ENCODE measurements at places on chromosomes 12 and 14.
A peak's percentile ranks its signal among the peaks of the same experiment; 100 is the strongest.

DNA sequence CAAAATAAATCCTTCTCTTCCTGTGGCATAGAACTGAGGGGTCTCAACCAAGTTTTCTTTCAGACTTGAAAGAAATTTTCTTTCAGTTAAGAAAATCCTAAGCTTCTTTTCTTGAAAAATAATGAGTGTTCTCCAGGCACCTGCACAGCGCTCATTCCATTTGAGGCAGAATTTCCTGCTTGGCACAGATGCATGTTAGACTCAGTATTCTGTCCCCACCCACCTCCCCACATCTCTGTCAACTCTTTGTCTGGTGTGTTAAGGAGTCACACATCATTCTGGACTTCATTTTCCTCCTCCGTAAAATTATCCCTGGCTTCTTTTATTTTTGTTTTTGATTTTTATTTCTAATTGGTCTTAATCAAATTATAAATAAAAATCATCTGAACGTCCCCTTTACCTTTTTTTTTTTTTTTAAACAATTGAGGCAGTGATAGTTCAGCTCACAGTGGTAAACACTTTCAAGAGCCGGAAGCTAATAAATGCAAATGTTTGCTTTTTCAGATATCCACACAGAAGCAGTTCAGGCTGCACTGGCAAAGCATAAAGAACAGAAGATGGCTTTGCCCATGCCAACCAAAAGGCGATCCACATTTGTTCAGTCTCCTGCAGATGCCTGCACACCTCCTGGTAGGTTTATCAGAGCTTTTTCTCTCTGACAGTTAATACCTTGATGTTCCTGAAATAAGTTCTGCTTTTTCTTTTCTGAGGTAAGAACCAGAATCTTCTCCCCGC, 104.0 kb upstream of the ATF1 start:
- no peak overlapping the region for H3K27ac ChIP-seq
- H3K4me3 ChIP-seq, result no peak overlapping the region
- H3K27me3 ChIP-seq, result no peaks in the 10 kb centered on the region
- H3K36me3 ChIP-seq, result no peaks in the 10 kb centered on the region
- DNase-seq, result no peak

GRCh38 chr14:77014004-77014604, 14.4 kb downstream of the IRF2BPL start:
- peak; percentile 76 for DNase-seq
- no peak overlapping the region for H3K4me3 ChIP-seq
- no peaks in the 10 kb centered on the region for H3K27me3 ChIP-seq
- no peaks in the 10 kb centered on the region for H3K36me3 ChIP-seq
- H3K4me1 ChIP-seq, result no peaks in the 10 kb centered on the region
- no peak overlapping the region for H3K27ac ChIP-seq

DNA sequence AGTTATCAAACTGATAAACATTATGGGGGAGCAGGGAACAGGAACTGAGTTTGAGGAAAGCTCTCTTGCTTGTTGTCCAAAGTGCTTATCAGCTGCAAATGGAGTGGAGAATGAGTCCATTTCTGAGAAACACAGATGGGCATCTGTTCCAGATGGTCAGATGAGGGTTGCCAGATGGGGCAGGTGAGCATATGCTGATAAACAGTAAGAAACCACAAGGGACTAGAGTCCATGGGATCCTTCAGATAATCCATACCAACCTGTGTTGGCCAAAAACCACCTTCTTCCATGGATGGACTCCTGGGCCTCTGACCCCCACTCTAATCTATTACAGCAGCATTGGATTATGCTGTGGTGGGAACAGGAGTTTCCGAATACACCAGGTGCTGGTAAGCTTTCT, 38.3 kb downstream of the GNS start:
- H3K4me1 ChIP-seq, result no peaks in the 10 kb centered on the region
- no peak overlapping the region for H3K27ac ChIP-seq
- DNase-seq, result no peak
- H3K36me3 ChIP-seq, result peaks cover 4% of the 10 kb centered on the region

DNA sequence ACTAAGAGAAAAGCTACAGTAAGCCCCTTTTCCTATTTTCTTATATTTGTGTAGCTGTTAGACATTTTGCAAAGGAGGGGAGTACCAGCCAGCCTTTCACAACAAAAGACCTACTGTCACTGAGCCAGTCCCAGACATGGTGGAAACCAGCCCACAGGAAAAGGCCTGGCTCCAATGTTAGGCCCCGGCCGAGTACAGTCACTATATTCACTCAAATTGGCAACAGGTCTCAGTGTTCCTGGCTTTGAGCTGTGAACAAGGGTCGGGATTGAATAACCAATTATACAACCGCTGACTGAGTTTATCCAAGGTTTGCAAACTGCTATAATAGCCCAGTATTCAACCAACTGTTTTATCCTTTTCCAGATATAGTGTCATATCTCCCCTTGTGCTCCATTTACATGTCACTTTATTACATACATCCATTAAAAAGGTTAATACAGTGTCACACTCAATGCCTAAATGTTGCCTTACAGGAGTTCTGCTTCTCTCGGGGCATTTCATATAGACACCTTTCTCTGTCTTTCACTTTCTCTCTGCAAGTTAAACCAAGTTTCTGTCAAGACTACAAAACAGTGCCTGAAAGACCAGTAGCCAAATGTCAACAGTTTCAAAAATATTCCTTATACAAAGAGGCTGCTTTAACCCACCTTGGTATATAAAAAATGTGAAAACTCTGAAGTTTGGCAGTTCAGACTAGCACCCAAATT, 178.1 kb downstream of the SOX5 start:
- H3K36me3 ChIP-seq, result no peaks in the 10 kb centered on the region
- H3K27me3 ChIP-seq, result no peaks in the 10 kb centered on the region
- DNase-seq, result no peak
- no peak overlapping the region for H3K27ac ChIP-seq
- no peak overlapping the region for H3K4me3 ChIP-seq

DNA sequence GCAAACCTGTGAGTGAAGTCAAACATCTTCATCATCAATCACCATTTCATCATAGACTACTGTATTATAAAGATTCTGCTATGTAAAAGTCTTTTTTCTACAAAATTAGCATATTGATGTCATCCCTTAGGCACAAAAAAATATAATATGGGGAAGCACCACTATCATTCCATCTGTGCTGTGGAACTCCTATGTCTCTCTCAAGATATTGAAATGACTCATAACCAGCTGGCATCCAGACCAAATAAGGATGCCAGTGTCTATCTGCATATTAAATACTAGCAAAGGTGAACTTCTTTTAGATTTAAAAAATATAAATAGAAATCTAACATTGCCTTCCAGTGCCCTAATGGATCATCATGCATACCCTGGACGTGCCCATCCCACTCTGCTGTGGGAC, 17.9 kb upstream of the DCAF5 start:
- no peaks in the 10 kb centered on the region for H3K27me3 ChIP-seq
- no peak for DNase-seq
- no peak overlapping the region for H3K27ac ChIP-seq
- no peaks in the 10 kb centered on the region for H3K36me3 ChIP-seq
- no peak overlapping the region for H3K4me3 ChIP-seq

GRCh38 chr12:14885718-14886221, at the start of gene MGP:
Gene MGP, minus strand, starts transcription at chr12:14885854. Its CDS starts 63 bp downstream, at chr12:14885791.
- no peak within 1 kb of the TSS for H3K27ac ChIP-seq
- H3K27me3 ChIP-seq, result no peaks in the 10 kb centered on the region
- H3K4me1 ChIP-seq, result no peaks in the 10 kb centered on the region

DNA sequence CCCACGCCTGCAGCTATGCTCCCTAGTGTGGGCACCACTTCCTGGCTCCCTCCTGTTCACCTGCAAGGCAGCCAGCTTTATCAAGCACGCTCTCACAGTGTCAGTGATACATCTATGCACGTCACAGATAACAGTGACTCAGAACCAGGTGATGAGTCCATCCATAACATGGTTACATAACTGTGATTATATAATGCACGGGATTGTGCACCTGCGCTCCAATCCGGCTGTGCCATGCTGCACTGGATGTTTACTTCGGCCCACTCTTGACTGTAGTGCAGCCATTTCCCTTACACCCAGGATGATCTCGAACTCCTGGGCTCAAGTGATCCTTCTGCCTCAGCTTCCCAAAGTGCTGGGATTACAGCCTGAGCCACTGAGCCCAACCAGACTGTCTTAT, 38.4 kb upstream of the CEP83 start:
- no peak overlapping the region for H3K27ac ChIP-seq
- no peak overlapping the region for H3K4me3 ChIP-seq
- no peaks in the 10 kb centered on the region for H3K27me3 ChIP-seq
- no peaks in the 10 kb centered on the region for H3K4me1 ChIP-seq
- no peaks in the 10 kb centered on the region for H3K36me3 ChIP-seq

GRCh38 chr12:103470664-103471063, 25.1 kb downstream of the C12orf42 start:
- H3K4me3 ChIP-seq, result no peak overlapping the region
- H3K27me3 ChIP-seq, result no peaks in the 10 kb centered on the region
- no peaks in the 10 kb centered on the region for H3K36me3 ChIP-seq
- peak; percentile 7 for DNase-seq
- H3K27ac ChIP-seq, result no peak overlapping the region

DNA sequence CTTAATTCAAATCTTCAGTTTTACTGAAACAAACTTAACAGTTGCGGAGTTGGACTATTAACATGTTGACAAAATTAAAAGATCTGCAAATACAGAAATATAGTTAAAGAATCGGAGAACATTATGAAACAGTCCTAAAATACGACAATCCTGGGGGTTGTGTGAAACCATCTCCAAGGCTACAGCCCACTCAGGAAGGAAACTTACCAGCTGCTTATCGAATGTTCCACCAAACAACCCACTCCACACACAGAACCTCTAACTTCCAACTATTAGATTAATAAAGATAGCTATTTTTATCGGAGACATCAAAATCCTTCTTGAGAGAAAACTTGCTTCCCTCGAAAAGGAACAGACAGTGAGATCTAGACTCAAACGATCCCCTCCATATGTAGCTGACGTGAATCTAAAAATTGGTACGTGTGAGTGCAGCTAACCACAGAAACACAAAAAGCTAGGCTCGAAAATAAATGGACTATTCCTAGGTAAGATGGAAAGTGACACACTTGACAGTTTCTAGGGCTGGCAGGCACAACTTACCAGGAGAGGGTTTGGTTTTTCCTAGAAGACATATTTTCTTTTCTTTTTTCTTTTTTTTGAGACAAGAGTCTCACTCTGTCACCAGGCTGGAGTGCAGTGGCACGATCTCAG, 12.9 kb downstream of the VPS37B start:
- H3K36me3 ChIP-seq, result no peaks in the 10 kb centered on the region
- no peaks in the 10 kb centered on the region for H3K4me1 ChIP-seq
- H3K27ac ChIP-seq, result no peak overlapping the region
- no peak overlapping the region for H3K4me3 ChIP-seq
- peaks cover 2% of the 10 kb centered on the region for H3K27me3 ChIP-seq

GRCh38 chr12:6193853-6194815, 6.1 kb upstream of the CD9 start:
- DNase-seq, result peak; percentile 96
- H3K27me3 ChIP-seq, result no peaks in the 10 kb centered on the region
- H3K4me1 ChIP-seq, result peaks cover 2% of the 10 kb centered on the region
- H3K36me3 ChIP-seq, result no peaks in the 10 kb centered on the region

- no peaks in the 10 kb centered on the region for H3K36me3 ChIP-seq
- H3K4me1 ChIP-seq, result peaks cover 11% of the 10 kb centered on the region
- no peaks in the 10 kb centered on the region for H3K27me3 ChIP-seq
- DNase-seq, result peak; percentile 21
- H3K27ac ChIP-seq, result no peak overlapping the region
Measured at GRCh38 chr12:46659032-46659650, 166.7 kb downstream of the SLC38A4 start.

GRCh38 chr12:114673169-114673833, 10.7 kb downstream of the TBX3 start:
- H3K27me3 ChIP-seq, result no peaks in the 10 kb centered on the region
- peaks cover 21% of the 10 kb centered on the region for H3K36me3 ChIP-seq
- H3K4me1 ChIP-seq, result peaks cover 16% of the 10 kb centered on the region
- peak overlapping the region; percentile 27 for H3K27ac ChIP-seq

GRCh38 chr12:124727264-124727800, 136.3 kb downstream of the SCARB1 start:
- no peaks in the 10 kb centered on the region for H3K36me3 ChIP-seq
- H3K27ac ChIP-seq, result no peak overlapping the region
- H3K4me1 ChIP-seq, result no peaks in the 10 kb centered on the region
- H3K4me3 ChIP-seq, result no peak overlapping the region

- H3K27me3 ChIP-seq, result no peaks in the 10 kb centered on the region
- H3K4me1 ChIP-seq, result no peaks in the 10 kb centered on the region
- H3K4me3 ChIP-seq, result no peak overlapping the region
- no peaks in the 10 kb centered on the region for H3K36me3 ChIP-seq
- H3K27ac ChIP-seq, result no peak overlapping the region
Measured at GRCh38 chr12:18428416-18428815, 167.1 kb downstream of the PIK3C2G start.

DNA sequence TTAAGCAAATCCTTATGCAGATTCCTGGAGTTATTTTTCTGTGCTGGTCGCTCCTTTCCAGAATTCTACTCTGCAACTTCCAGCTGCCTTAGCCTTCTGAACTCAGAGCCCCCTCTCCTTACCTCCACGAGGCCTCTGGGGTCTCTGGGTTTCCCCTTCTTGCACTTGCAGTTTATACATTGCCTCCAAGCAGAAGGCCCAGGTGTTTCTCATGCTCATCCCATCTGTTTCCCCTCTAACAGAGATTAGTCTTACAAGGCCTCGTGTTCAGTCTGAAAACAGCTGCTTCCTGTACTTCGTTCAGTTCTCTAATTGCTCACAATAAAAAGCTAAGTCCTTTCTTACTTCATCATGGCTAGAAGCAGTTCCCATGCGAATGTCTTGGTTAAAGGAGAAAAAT, 134.4 kb upstream of the FGD4 start:
- H3K27me3 ChIP-seq, result no peaks in the 10 kb centered on the region
- DNase-seq, result no peak
- H3K27ac ChIP-seq, result no peak overlapping the region
- no peaks in the 10 kb centered on the region for H3K4me1 ChIP-seq

DNA sequence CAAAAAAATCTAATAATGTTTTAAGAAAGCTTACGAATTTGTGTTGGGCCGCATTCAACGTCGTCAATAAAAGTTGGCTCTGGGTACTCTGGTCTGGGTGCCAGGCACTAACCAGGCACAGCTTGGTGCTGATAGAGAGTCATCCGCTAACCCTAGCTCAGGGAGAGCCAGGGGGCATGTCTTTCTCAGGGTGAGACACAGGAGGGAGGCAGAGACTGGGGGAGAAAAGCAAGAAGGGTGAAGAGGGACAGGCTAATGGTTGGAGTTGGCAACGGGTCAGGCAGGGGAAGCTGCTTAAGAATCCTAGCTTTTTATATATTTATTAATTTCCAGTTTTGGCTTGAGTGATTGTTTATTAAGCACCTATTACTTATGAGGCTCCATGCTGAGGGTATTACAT, 105.0 kb downstream of the CMKLR1 start:
- peak overlapping the region; percentile 13 for H3K27ac ChIP-seq
- peaks cover 6% of the 10 kb centered on the region for H3K4me1 ChIP-seq
- no peaks in the 10 kb centered on the region for H3K36me3 ChIP-seq
- H3K4me3 ChIP-seq, result no peak overlapping the region
- DNase-seq, result peak; percentile 39

GRCh38 chr12:25194214-25194613, 746 bp downstream of the DNAI7 start:
- peaks cover 2% of the 10 kb centered on the region for H3K4me1 ChIP-seq
- no peaks in the 10 kb centered on the region for H3K36me3 ChIP-seq
- no peak overlapping the region for H3K4me3 ChIP-seq
- no peak for DNase-seq

Data from mesendoderm (in vitro differentiated cells).